ENCODE measurements at places on chromosomes 1 and 21. TPM values are rescaled to one million over a fixed set of nuclear protein-coding genes. Genes with fewer than 3 reads are reported as not detected.

DNA sequence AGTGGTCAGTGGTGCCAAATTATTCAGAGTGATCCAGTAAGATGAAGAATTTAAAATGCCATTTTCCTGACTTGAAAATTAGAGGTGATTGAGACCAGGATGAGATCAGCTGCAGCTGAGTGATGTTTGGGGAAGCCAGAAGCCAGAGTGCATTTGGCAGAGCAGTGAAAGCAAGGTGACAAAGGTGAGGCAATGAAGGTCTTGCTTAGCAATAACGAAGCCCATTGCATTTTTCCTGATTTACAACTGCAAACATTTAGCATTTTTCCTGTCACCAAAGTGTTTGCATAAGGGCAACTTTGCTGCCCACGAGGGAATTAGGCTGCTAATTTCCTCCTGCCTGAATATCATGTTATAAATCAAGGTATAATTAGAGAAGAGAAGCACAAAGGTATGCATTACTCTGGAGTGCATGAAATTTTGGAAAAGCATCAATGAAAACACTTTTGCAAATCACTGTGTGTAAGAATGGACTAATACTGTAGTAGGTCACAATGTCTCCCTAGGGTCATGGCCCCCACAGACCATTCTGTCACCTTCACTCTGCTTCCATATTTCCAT is 188.2 kb upstream of the LYPLAL1 start:
- H3K36me3 ChIP-seq = no peaks in the 10 kb centered on the region
- no peak overlapping the region for H3K4me3 ChIP-seq
- no peak for DNase-seq
- H3K4me1 ChIP-seq = no peaks in the 10 kb centered on the region
- H3K27me3 ChIP-seq = no peaks in the 10 kb centered on the region
- H3K27ac ChIP-seq = no peak overlapping the region

DNA sequence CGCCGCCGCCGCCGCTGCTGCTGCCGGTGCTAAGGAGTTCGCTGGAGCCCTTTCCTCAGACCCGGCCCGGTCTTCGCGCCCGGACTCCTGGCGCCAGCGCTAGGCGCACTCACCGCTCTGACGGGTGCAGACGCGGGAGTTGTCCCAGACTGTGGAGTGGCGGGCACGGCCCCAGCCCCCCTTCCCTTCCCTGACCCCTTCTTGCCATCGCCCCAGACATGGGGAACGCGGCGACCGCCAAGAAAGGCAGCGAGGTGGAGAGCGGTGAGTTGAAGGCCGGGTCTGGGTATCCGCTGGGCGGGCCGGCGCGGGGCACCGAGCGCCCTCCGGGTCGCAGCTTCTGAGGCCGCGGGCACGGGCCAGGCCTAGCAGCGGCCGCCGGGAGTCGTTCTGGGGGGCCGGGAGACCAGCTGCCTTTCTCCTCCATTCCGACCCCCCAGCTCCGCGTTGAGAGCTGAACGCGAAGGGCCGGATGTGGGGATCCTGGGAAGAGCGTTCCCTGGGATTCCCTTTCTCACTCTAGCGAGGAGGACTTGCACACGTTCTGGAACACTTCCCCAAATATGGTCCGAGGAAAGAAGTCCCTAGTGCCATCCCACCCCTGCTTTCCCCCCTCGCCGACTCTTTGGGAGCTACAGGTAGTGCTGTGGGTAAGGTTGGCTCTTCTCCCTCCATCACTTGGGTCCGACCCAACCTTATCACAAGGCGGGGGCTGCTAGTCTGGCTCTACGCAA is 65.8 kb upstream of the PRKACB start:
- H3K36me3 ChIP-seq = no peaks in the 10 kb centered on the region
- no peaks in the 10 kb centered on the region for H3K27me3 ChIP-seq
- DNase-seq = no peak
- H3K27ac ChIP-seq = peak overlapping the region; percentile 45

GRCh38 chr1:77018761-77019160 is 151.5 kb downstream of the ST6GALNAC5 start:
- no peaks in the 10 kb centered on the region for H3K36me3 ChIP-seq
- no peaks in the 10 kb centered on the region for H3K4me1 ChIP-seq
- H3K27me3 ChIP-seq = peaks cover 15% of the 10 kb centered on the region
- no peak overlapping the region for H3K27ac ChIP-seq

GRCh38 chr1:225474986-225475820 is 47.4 kb upstream of the LBR start:
- H3K27me3 ChIP-seq = no peaks in the 10 kb centered on the region
- peaks cover 36% of the 10 kb centered on the region for H3K4me1 ChIP-seq
- H3K4me3 ChIP-seq = no peak overlapping the region
- H3K27ac ChIP-seq = no peak overlapping the region
- H3K36me3 ChIP-seq = no peaks in the 10 kb centered on the region

DNA sequence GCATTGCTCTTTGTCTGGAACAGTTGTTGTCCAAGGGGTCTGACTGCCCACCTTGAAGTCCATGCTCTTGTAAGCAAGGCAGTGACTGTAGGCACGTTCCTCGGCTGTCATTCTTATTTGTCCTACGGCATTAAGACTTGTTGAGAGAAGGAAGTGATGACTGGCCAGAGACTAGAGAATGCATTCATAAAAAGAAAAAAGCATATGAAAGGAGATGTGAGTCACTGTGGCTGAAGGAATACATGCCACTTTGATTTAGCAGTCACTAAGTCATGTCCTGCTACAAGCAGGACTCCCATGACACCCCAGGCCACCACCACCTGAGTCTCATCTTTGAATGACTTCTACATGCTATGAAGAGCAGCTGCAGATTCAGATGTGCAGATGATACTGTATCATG is 50.5 kb downstream of the CNN3 start:
- no peak overlapping the region for H3K4me3 ChIP-seq
- no peak overlapping the region for H3K27ac ChIP-seq
- H3K27me3 ChIP-seq = peaks cover 3% of the 10 kb centered on the region
- DNase-seq = no peak
- no peaks in the 10 kb centered on the region for H3K36me3 ChIP-seq

DNA sequence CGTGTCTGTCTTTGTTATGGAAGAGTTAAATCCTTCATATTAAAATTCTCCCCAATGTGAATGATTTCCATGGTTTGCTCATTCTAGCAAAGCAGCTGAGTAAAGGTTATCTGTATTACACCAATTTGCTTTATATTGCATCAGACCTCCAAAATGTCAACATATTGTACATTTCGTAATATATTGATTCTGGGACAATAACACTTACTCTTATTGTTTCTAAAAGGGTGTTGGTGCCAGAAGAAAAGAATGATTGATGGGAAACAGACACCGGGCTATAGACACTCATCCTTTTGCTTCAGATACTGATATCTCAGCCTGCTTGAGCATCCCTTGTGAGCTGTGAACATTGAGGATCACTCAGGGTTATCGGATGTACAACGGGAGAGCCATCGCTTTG is 7.0 kb downstream of the NTNG1 start:
- no peak overlapping the region for H3K4me3 ChIP-seq
- DNase-seq = no peak
- H3K4me1 ChIP-seq = no peaks in the 10 kb centered on the region
- H3K27me3 ChIP-seq = peaks cover 23% of the 10 kb centered on the region

DNA sequence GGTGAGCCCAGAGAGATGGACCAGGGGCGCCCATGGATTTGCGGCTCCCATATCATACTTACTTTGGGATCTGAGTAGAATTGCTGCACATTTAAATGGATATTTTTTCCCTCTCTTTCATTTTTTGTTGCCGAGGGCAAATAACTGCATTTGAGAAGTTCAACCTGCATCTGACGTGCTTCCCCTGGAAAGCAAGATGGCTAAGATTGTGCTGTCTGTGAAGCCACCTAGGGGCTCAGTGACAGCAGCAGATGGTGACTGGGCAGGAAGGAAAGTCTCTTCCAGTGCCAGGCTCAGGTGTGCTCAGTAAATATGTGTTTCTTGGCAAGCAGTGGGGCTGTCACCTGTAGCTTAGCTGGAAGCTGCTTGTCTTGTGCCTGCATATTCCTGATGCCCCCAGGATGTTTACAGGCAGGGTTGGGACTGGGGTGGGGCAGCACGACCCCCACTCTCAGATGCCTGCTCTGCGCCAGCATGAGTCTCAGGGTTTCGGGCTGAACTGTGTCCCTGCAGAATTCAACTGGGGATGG is 59.8 kb upstream of the ETV3 start:
- peaks cover 6% of the 10 kb centered on the region for H3K4me1 ChIP-seq
- no peak for DNase-seq
- H3K36me3 ChIP-seq = no peaks in the 10 kb centered on the region
- no peak overlapping the region for H3K4me3 ChIP-seq
- no peak overlapping the region for H3K27ac ChIP-seq
- H3K27me3 ChIP-seq = peaks cover 26% of the 10 kb centered on the region

GRCh38 chr1:184649451-184649888 is 105.2 kb downstream of the EDEM3 start:
- no peaks in the 10 kb centered on the region for H3K36me3 ChIP-seq
- no peak overlapping the region for H3K27ac ChIP-seq
- no peak overlapping the region for H3K4me3 ChIP-seq
- no peaks in the 10 kb centered on the region for H3K4me1 ChIP-seq
- no peak for DNase-seq
- H3K27me3 ChIP-seq = peaks cover 2% of the 10 kb centered on the region

- H3K36me3 ChIP-seq = peaks cover 23% of the 10 kb centered on the region
- H3K27ac ChIP-seq = no peak overlapping the region
- DNase-seq = no peak
- no peaks in the 10 kb centered on the region for H3K4me1 ChIP-seq
- H3K27me3 ChIP-seq = no peaks in the 10 kb centered on the region
These were observed 24.8 kb downstream of the ATPAF1 start for GRCh38 chr1:46643368-46643775.

DNA sequence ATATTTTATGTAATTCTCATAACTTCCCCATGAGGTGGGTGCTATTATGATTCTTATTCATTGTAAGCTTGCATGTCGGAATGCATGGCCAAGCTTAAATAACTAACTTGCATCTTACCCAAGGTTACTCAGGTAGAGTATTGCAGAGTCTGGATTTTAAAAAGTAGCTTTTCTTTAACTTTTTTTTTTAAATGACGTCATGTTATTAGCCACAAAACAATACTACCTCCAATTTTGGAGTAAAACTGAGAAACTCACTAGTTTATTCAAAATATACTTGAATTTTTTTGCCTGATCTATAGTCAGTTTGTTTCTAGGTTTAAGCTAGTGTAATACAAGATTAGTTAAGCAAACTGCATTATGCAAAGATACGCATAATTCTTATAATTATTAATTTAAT is 57.8 kb downstream of the NEGR1 start:
- no peak for DNase-seq
- no peaks in the 10 kb centered on the region for H3K36me3 ChIP-seq
- H3K4me3 ChIP-seq = no peak overlapping the region
- H3K4me1 ChIP-seq = no peaks in the 10 kb centered on the region
- no peaks in the 10 kb centered on the region for H3K27me3 ChIP-seq
- H3K27ac ChIP-seq = no peak overlapping the region

GRCh38 chr1:19764848-19765247 is 34.9 kb downstream of the TMCO4 start:
- no peak overlapping the region for H3K27ac ChIP-seq
- no peak for DNase-seq
- H3K4me3 ChIP-seq = no peak overlapping the region
- peaks cover 2% of the 10 kb centered on the region for H3K36me3 ChIP-seq

GRCh38 chr1:233587958-233588799 is 25.7 kb upstream of the KCNK1 start:
- no peaks in the 10 kb centered on the region for H3K36me3 ChIP-seq
- no peak overlapping the region for H3K4me3 ChIP-seq
- H3K4me1 ChIP-seq = no peaks in the 10 kb centered on the region
- no peak for DNase-seq
- peaks cover 12% of the 10 kb centered on the region for H3K27me3 ChIP-seq

GRCh38 chr1:208161005-208161404 is 83.2 kb downstream of the PLXNA2 start:
- no peak for DNase-seq
- H3K27ac ChIP-seq = no peak overlapping the region
- H3K27me3 ChIP-seq = peaks cover 42% of the 10 kb centered on the region
- H3K4me3 ChIP-seq = no peak overlapping the region

DNA sequence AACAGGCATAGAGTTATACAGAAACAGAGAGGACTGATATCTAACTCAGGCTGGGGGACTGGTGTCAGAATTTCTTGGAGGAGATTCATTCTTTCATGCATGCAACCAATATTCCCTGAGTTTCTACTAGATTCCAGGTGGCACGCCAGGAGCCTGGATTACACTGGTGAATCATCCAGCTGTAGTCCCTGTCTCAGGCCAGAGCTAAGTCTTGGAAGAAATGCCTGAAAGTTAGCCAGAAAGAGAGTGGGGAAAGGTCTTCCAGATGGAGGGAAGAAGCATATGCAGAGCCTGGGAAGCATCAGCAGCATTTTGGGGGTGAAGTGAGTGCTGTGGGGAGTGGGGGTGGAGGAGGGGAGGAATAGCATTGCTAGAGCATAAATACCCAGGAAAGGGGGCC is 239.1 kb downstream of the OMA1 start:
- DNase-seq = no peak
- peaks cover 4% of the 10 kb centered on the region for H3K27me3 ChIP-seq

DNA sequence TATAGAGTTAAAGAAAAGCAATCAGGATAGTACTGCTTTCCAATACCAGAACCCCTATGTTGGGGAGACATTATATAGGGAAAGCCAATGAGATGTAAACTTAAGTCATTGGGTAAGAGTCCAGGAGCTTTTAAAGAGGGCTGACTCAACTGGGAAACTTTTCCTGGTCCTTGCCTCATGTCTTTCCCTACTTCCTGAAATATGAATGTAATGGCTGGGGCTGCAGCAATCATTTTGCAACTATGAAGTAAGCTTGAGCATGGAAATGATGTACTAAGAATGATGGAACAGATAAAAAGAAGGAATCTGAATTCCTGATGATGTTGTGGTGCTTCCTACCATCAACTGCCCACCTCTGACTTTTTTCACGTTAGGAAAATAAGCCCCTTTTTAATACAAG is 55.7 kb downstream of the WDR3 start:
- no peak overlapping the region for H3K27ac ChIP-seq
- peaks cover 2% of the 10 kb centered on the region for H3K27me3 ChIP-seq
- no peaks in the 10 kb centered on the region for H3K4me1 ChIP-seq
- no peaks in the 10 kb centered on the region for H3K36me3 ChIP-seq
- DNase-seq = no peak
- H3K4me3 ChIP-seq = no peak overlapping the region

GRCh38 chr1:15436881-15437442 is 1.3 kb upstream of the CTRC start:
- DNase-seq = no peak
- H3K4me3 ChIP-seq = no peak overlapping the region
- H3K27me3 ChIP-seq = no peaks in the 10 kb centered on the region

DNA sequence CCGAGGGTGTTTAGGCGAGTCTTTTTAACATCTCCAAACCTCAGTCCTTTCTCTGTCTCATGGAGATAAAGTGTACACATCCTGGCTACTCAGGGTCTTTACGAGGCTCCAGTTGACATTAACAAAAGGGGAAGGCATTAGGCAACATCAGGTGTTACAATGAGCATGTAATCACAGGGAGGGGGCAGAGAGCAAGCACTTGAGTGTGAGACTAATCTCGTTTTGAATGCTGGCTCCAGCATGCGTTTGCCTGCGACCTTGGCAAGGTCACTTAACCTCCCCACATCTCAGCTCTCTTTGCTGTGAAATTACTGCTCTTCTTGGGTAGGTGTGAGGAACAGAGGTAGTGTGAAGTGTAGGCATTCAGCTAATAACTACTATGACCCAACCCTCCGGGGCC is 3.1 kb downstream of the TNNT2 start:
- no peaks in the 10 kb centered on the region for H3K36me3 ChIP-seq
- no peak overlapping the region for H3K4me3 ChIP-seq
- DNase-seq = no peak
- no peaks in the 10 kb centered on the region for H3K4me1 ChIP-seq

GRCh38 chr1:243595527-243596210 is 254.4 kb downstream of the AKT3 start:
- peaks cover 25% of the 10 kb centered on the region for H3K4me1 ChIP-seq
- H3K36me3 ChIP-seq = peaks cover 17% of the 10 kb centered on the region
- DNase-seq = no peak
- H3K4me3 ChIP-seq = peak overlapping the region; percentile 51
- no peaks in the 10 kb centered on the region for H3K27me3 ChIP-seq

Gene SELE
- not detected for total RNA-seq

Gene PRKAA2
- not detected for total RNA-seq

Gene CLCA1
- not detected for total RNA-seq

Gene FLG2
- not detected for total RNA-seq

Gene SIM2
- total RNA-seq = not detected

Data from activated naive CD8-positive, alpha-beta T cell treated with anti-CD3 and anti-CD28 coated beads, Interleukin-2, amount 10 ng/mL, durations not matched to agents 7 days and 5 days (primary cell).